ENCODE measurements at places on chromosomes 5 and 9.
A peak's percentile ranks its signal among the peaks of the same experiment; 100 is the strongest.

DNA sequence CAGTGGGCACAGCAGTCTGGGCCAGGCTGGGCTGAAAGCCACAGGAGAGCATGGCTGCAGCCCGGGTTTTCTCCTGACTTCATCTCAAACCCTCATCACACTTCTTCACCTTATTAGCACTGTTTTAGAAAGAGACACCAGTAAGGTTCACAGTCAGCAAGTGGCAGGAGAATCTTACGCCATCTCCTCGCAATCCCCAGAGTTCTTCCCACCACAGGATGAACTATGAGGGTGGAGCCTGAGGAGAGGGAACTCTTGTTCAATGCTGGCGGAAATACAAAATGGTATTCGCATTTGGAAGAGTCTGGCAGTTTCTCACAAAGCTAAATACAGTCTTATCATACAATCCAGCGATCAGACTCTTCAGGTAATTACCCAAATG, 14.7 kb downstream of the BICD2 start:
- no peak for DNase-seq

DNA sequence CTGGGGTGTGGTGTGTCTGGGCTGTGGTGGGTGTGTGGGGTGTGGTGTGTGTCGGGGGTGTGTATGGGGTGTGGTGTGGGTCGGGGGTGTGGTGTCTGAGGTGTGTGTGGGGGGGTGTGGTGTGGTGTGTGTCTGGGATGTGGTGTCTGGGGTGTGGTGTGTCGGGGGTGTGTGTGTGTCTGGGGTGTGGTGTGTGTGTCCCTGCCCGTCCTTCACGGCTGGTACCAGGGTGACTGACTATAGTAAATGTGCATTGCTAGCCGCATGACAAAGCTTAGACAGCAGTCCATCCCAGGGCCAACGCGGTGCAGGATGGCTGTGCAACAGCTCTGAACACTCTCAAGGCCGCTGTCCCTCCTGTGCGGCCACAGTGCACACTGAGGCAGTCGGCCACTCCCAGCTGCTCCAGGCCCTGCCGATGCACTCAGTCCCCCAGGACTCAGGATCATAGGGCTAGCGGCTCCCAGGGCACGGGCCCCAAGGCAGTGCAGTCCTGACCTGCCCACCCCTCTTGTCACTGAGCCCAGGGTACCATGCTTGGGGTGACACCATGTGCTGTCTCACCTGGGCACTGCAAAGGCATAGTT, 54.0 kb downstream of the SECISBP2 start:
- no peak for DNase-seq

DNA sequence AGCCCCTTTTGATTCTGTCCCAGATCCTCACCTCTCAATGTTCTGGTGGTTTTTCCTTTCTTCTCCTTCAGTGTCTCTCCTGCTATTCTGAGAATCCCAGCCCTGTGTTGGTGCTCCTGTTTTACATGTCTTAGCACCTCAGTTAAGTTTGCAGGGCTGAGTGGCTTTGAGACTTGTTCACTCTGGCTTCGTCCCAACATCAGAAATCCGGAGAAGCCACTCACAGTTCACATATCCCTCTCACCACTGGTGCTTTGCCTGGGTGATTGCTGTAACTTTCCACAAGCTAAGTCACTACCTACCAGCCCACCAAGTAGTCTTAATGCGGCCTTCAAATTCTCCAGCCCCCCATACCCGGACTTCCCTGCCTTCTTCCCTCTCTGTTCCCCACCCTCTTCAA, 40.2 kb downstream of the CYFIP2 start:
- no peak for DNase-seq

GRCh38 chr5:77337246-77337645, 126.8 kb downstream of the PDE8B start:
- no peak for DNase-seq

- DNase-seq: no peak
Measured at GRCh38 chr9:38228331-38229103, 159.5 kb upstream of the SHB start.

DNA sequence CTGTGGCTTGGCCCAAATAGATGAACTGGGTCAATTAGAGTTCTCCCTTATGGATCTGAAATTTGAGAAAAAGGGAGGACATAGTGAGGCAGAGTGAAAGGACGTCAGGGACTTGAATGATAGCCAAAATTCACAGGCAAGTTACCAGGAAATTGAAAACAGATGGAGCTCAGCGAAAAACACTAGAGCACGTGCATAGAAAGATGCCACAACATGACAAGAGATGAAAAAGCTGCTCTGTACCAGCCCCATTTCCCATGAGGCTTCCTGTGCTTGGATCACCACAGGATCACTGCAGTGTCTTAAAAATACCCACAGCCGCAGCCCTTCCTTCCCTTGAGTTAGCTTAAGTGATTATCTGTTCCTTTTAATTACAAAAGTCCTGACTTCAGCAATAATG, 39.0 kb upstream of the HOMER1 start:
- no peak for DNase-seq

DNA sequence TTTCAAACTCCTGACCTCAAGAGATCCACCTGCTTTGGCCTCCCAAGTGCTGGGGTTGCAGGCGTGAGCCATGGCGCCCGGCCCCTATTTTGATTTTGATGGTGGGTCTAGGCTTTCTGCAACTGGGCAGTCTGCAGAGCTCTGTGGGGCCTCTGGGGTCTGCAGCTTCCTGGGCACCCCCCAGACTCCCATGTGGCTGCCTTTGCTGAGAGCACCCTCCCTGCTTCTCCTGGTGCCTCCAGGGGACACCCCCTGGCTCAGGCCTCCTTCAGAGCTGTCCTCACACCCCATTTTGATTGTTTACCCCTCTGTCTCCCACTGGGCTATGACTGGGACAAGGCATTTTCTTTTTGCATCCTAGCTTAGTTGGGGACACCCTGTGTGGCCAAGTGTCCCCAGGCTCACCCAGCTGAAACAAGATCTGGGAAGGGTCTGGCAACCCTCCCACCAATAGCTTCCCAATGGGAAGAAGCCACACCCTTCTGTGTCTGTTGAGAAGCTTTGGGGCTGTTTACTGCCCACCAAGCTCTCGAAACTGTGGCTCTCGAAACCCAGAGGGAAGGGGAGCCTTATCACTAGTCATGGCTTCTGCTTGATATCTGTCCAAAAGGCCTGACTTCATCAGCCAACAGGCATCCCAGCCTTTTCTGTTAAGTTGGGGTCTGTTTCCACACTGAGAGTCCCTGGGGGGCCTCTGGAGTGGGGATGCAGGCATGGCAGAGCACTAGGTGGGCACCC, 204.4 kb upstream of the IER5L start:
- no peak for DNase-seq

DNA sequence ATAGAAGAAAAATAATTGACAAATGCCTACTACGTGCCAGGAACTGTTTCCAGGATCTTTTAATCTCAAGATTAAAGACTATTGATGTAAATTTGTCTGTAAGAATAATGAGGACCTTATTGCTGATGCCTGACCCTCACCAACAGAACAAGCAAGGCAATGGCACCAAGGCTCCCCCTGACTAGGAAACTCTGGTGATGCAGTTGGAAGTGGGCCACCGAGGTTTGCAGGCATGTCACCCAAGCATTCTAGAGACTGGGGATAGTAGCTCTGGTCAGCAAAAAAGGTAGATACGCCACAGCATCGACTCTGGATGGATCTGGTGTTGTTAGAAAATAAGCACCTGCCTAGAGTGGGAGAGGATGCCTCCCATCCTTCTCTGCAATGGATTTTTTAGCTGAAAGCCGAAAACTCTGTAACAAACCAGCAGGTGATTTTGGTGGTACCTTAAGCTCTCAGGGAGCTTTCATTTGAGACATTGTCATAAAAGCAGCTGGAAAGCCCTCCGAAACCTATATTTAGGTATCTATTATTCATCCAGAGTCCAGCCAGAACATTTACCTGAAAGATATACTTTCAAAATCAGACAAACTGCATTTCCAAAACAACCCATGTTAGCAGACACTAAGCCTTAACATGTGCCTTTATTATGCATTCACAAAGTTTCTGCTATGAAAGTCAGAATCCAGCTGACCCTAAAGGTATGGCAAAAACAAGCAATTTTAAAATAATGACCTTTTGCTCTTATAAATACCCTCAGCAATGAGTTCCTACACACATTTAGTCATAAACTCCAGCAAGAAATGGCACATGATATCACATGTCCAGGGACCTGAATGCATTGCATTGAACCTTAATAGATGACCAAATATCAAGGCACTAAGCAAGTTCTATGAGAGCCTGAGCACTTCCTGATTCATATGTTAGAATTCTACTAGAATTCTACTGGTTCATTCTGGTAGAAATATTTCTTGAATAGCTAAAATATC, 308.4 kb downstream of the PDE4D start:
- no peak for DNase-seq

DNA sequence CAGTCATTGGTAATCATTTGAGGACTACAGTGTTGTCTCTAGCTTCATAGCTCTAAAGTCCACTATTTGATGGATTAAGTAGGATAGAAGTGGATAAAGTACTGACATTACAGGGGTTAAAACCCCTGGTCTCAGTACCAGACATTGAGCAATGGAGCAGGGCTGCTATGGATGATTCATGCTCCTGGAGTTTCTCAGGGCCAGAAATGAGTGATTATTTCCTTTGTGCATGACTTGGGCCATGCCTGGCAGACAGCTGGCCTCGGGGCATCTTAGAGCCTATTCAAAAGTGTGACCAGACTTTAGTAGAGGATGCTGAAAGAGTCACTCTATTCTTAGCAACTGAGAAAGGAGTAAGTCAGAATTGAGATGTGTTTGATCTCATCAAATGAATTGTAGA, 350.7 kb upstream of the TLE4 start:
- DNase-seq: peak; percentile 94

GRCh38 chr9:105475302-105475701, 27.5 kb downstream of the FSD1L start:
- peak; percentile 14 for DNase-seq

DNA sequence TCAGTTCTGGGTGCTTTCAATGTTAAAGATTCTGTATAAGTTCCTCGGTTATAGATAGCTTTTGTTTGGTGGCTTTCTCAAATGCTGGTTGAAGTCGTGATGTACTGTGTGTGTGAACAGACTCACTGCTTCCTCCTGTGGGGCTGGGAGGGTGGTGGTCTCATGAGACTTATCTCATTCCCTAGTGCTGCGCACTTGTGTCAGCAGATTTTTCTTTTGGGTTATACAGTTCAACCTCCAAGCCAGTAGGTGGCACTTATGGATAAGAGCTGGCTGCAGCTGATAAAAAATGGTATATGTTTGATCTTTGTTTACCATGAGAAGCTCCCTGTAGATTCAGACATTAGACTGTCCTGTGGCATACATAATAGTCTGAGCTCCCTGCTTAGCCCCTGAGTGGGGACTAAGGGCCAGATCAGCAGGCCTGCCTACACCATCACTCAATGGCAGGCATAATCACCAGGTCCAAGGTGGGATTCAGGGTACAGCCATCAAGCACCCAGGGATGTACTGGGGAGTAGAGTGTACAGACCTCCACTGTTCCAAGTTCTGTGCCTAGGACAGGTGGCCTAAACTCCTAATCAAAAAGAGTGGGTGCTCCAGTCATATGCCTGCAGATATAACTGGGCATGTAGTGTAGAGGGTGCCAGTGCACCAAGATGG, 174.2 kb downstream of the OXCT1 start:
- no peak for DNase-seq

- DNase-seq: no peak
Measured at GRCh38 chr9:98171176-98171925, 21.1 kb downstream of the CORO2A start.

- DNase-seq: no peak
Measured at GRCh38 chr5:125283372-125283771, 536.9 kb upstream of the ZNF608 start.

- DNase-seq: peak; percentile 84
Measured at GRCh38 chr9:112072721-112073638, 102.1 kb downstream of the SUSD1 start.

DNA sequence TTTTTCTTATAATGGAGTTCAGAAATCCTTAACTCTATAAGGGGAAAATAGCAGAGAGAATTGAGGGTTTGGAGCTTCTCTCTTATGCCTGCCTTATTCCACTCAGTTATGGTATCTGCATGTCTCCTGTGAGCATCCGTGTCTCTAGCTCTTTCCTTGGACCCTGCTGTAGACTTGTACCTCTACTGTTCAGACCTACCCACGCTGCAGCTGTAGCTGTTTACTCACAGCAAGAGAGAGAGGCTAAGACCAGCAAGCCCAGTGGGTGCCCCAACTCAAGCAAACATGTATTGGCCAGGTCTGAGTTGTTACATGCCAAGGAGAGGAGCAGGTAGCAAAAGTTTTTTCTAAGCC, 7.1 kb upstream of the PCSK1 start:
- no peak for DNase-seq
